ENCODE measurements at places on chromosomes 1 and 21.

DNA sequence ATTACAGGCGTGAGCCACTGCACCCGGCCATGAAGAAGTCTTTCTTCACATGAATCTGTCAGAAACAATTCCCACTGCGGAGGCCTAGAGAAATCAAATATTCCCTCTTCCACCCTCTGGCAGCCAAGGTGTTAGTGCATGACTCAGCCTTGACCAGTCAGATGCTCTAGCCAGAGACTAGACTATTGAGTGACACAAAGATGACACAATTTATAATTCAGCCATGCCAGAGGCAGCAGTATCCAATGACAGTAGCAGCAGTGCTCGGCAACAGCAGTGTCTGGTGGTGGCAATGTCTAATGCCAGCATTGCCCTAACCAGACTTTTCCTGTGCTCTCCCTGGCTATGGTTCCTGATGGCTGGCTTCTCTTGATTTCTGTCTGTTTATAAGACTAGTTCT lies 8.7 kb downstream of the CTXND2 start:
- DNase-seq, result no peak

DNA sequence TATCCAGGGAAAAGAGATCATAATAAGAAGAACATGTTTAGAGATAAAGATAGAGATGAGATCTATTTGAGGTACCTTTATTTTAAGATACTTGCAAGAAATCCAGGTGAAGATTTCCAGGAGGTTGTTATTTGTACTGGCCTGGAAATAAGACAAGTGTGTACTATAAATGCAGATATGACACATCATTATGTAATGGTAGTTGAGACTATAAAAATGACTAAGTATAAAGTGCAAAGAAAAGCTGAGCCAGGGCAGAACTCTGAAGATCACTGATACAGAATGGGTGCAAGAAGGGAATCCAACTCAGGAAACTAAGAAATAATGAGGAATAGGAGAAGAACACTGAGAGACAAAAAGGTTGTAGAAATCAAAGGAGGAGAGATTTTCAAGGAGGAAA lies 378.2 kb upstream of the PBX1 start:
- no peak for DNase-seq

GRCh38 chr1:19869929-19870328 lies 12.3 kb upstream of the OTUD3 start:
- no peak for DNase-seq

DNA sequence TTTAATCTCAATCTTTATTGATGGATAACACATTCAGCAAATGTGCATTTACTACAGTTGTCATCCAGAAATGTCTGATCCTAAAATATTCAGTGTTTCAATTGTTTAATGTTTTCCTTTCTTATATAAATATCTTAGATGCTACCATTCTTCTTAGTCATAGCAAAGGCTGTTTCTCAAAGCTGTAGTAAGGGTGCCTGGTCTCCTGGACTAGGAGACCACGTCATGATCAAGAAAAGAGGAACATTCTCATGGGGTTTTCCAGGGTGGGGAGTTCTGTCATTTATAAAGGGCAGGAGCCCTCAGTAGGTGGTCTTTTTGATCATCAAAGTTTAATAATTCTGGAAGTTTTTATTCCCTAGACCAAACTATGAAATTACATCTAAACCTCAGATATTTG lies 292.8 kb downstream of the HMCN1 start:
- DNase-seq, result no peak

DNA sequence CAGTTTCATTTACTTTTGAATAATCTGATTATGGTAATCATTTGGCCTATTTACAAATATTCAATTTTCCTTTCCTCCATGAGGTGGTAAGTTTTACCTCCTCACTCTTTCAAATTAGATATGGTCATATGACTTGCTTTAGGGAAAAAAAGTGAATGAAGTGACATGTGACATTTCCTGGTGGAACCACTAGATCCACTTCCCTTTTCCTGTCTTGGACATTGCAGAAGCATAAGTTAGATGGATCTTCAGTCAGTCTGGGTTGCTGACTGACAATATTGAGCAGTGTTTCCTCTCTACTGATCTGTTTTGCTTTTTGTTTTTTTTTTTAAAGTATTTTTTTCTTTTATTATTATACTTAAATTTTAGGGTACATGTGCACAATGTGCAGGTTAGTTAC lies 481.1 kb upstream of the PTBP2 start:
- DNase-seq, result no peak

DNA sequence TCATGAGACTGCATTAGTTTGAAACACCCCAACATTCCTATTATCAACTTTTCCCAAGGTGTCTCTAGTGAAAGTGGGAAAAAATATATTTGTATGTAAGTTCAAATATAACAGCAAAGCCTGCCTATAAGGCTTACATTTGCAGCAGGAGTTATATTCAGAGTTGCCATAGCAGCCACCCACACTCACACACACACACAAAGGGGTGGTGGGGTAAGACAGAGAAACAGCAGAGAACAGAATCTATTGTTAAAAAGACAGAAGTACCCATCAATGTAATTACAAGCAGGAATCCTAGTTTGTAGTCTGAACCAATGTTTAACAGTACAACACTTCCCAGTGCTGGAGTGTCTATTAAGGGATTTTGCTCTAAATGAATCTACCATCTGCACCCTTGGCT lies 55.0 kb downstream of the PLPPR5 start:
- DNase-seq, result no peak

- DNase-seq, result no peak
Measured at GRCh38 chr21:17753736-17754135, 65.4 kb downstream of the C21orf91 start.

DNA sequence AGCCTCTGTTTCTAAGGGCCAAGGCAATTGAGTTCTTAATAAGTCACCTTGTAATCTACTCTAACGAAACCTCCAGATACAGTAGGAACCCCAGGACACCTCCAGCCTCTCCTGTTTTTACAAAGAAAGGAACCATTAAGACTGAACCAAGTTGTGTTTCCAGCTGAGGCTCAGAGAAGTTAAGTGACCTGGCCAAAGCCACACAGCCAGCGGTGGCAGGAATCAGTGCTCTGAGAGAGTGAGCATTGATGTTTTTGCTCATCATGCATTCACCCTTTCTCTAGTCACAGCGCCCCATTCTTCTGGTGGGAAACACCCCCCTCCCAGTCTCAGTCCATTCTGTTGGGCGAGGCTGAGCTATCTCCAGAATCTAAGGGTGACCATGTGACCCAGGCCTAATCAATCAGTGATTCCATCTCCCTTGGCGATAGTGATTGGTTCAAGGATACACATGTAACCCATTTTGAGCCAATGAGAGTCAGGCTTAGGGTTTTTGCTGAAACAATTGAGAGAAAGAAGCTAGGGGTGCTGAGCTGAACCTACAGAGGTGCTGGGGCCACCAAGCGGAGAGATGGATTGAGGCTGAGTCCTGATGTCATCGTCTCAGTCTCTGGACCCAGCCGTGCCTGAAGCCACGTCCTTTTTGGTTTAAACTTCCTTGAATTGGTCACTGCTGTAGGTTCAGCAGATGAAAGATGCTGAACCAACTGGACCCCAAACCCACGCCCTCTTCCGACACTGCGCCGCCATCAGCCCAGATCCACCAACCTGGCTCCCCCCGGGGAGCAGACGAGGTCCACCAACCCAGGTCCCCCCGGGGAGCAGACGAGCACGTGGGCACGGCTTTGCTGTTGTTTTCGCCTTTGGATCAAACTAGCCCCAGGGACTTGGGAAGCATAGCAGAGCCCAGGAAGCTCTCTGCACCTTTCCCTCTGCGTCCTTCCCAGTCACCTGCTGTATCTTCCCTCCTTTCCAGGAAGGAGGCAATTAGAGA lies 28.0 kb upstream of the RERE start:
- DNase-seq, result no peak

DNA sequence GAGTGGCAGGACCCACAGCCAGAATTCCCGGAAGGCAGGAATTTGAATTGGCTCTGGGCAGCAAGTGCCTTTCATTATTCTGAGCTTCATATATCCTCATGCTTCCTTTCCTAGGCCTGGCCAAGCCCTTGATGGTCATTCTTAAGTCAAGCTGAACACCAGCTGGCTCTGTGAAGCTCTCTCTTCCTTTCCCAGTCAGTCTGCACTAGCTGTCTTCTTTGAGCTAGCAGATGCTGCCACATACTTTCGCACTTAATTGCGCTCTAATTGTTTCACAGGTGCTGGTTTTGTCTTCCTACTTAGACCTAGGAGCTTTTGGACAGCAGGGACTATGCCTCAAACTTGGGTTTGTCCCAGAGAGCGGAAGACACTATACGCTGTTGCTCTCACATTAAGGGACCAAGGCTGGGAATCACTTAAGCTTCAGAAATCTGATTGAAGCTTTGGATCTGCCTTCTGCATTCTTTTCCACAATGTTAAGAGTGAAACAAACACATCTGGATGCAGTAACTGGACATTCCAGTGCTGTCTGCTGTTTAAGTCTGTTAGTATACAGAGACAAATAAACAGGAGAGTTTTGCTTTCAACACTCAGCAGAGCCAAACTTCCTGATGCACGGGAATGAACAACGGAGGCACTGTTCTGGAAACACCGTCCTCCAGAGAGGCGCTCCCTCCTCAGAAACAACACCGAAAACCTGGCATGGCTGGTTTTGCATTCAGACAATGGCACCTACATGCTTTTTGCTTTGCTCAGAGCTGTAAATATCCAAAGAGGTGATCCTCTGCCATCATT lies 2.2 kb downstream of the TLR5 start:
- DNase-seq, result no peak

DNA sequence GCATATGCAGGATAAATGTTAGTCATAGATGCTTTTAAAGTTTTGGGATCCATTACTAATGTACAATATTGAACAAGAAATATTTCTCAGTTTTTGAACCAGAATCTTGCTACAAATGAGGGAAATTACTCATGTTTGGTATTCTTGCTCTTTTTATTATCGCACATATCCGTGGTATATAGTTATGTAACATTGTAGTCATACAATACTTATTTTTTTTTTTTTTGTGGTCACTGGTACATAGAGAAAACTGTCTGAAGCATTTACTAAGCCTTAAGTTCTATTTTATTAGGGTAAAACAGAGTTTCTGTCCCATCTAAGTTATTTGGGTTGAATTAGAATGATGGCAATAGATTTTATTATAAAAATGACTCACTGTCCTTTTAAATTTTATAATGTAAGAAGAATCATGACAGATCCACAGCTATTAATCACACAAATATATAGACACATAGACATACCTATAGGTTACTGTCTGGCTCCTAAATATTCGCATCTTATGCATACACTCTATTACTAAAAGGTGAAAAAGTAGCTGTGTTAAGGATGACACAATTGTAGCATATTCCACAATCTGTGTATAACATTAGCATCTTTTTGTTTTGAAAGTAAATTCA lies 18.0 kb upstream of the PRKAA2 start:
- DNase-seq, result no peak

DNA sequence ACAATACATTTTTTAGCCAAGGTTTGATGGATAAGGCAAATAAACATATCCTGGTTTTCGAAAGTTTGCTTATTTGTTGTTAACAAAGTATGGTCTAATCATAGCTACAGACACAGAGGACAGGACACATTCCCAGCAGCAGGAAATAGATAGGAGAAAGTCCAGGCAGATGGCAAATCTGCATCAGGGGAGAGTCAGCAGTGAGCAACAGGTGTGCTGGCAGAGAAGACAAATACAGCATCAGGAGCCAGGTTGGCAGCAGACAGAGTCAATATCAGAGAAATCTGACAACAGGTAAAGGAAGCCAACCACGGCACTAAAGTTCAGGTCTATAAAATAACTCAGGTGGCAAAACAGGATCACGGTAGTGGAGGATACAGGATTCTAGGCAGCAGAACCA lies 210.7 kb upstream of the PTBP2 start:
- DNase-seq, result no peak

DNA sequence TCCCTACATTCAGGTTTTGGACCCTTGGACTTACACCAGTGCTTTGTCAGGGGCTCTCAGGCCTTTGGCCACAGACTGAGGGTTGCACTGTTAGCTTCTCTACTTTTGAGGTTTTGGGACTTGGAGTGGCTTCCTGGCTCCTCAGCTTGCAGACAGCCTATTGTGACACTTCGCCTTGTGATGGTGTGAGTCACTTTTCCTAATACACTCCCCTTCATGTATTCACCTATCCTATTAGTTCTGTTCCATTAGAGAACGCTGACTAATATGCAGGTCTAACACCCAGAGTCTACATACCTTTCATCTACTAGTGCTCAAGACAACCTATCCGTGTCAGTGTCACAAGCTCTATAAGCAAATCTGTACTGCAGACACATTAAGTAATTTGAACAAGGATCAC lies 605.3 kb downstream of the KCNT2 start:
- no peak for DNase-seq

- DNase-seq, result no peak
Measured at GRCh38 chr1:9101510-9102146, 27.3 kb downstream of the GPR157 start.

GRCh38 chr1:247415423-247416361 lies at the start of gene NLRP3:
Gene NLRP3, plus strand, starts transcription at chr1:247416173. Its CDS starts 2,628 bp downstream, at chr1:247418801.
- peak; percentile 29 for DNase-seq
